ENCODE measurements at places on chromosomes 1 and 21.

DNA sequence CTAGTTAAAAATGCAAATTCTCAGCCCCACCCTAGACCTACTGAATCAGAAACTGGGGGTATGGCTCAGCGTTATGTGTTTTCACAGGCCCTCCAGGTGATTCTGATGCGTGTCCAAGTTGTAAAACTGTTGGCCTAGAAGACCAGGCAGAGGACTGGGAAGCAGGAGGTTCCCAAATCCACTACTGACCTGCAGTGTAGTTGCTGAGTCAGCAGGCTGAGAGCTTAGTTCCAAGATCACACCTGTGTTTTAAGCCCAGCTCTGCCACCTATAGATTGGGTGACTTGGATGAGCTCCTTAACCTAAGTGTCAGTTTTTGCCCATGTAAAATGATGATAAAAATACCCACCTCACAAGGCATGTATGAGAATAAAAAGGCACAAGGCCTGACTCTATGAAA is 4.1 kb downstream of the GRHL3 start:
- no peak for DNase-seq

GRCh38 chr1:70945251-70945650 is 102.4 kb downstream of the PTGER3 start:
- no peak for DNase-seq

DNA sequence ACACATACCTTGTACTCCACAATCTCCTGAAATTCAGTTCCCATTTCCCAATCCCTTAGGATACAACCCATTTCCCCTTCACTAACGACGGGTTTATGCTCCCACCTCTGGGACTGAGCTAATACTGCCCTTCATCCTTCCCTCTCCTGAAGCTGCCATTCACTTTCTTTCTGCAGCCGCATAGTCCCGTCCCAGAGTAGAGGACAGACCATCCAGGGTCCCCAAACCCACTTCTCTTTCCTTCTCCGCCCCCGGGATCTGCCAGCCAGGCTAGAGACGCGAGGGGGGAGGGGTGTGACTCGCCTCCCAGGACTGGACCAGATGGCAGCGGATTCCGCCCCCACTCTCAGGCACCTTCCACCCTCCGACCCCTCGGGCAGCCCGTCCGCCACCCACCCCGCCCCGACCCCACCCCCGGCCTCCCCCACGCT is 679 bp downstream of the ABL2 start:
- no peak for DNase-seq

DNA sequence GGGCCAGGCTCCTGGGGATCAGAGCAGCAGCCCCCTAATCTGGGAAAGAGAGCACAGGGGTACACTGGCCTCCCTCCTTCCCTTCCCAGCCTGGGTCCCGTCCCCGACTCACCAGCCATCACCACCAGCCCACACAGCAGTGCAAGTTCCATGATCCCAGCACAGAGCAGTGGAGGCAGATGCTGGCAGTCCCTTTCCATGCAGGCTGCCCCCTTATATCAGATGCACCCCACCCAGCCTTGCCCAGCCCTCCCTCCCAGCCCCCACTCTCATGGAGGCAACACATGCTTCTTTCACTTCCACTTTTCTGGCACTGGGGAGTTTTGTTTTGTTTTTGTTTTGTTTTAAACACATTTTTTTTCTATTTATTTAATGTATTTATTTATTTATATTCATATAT is at the start of gene PLA2G2D:
TSS of gene PLA2G2D (minus strand) at position 190 of the 400 bp plus-strand sequence. CDS start at position 152, 38 bp downstream.
- no peak for DNase-seq

DNA sequence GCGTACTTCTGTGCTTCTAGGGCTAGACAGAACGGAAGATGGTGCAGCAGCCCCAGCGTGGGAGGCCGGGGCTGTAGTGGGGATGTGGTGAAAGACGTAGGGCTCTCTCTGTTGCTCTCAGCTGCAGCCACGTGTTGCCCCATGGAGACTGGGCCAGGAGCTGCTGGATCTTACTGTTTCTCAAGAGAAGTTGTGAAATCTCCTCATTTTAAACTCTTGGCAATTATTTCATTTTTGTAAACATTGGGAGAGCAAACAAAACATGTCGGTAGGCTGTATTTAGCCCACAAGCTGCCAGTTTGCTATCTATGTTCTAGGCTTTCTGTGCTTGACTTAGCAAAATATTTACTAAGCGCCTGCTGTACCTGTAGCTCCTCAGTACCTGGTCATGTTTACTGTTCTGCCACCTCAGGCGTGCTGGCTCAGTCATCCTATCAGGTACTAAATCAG is 15.9 kb upstream of the ELOA start:
- DNase-seq: no peak

DNA sequence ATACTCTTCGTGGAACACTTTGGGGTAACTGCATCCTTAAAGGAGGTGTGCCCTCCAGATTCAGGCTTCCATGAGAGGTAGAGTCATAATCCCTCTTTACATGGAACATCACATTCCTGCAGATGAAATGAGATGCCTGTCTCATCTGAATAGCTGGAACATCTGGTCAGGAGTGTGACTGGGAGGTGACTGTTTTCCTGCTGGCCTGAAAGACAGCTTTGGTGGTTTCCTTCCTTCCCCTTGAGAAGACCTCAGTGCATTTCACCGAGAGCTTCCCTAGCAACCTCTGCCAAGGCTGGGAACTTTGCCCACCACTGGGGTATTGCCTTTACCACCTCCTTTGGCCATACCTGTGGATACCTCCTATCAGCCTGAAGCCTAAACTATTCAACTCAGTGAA is 46.7 kb upstream of the GUCA2A start:
- no peak for DNase-seq

- DNase-seq: no peak
These were observed 281.5 kb upstream of the VAMP3 start for GRCh38 chr1:7489586-7489985.

GRCh38 chr1:71640116-71640515 is 559.3 kb upstream of the ZRANB2 start:
- DNase-seq: no peak

GRCh38 chr1:83978056-83978455 is 20.9 kb downstream of the TTLL7 start:
- no peak for DNase-seq

DNA sequence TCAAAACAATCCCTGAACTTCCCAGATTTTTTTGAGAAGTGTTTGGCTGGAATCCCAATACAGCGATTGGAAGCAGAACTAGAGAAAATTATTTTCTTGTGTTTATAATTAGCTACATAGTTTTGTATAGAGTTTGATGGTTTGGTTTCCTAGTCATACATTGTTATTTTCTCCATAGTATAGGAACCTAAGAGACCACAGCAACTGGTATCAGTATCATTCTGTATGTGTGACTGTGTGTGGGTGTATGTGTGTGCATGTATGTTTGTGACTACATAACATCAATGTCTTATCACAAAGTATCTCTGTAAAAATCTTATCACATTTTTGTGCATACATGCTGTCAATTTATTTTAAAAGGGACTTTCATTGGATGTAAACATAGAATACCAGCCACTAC is 780.5 kb downstream of the MRPL39 start:
- no peak for DNase-seq

DNA sequence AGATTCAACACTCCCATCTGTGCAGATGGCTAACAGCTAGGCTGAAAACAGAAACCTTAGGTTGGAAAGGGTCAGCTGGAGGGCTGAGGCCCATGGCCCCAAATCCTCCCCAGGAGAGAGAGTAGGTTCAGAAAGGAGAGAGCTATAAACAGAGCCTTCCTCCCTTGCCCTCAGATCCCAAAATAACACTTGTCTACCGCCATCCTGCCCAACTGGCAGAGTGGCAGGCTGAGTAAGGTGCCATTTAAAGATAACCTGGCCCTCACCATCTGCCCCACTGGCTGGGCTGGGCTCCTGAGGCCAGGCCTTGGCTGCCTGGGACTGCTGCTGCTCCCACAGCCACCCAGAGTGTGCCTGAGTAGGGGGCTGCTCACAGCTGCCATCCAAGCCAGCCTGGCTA is 4.3 kb upstream of the SHISA4 start:
- no peak for DNase-seq

DNA sequence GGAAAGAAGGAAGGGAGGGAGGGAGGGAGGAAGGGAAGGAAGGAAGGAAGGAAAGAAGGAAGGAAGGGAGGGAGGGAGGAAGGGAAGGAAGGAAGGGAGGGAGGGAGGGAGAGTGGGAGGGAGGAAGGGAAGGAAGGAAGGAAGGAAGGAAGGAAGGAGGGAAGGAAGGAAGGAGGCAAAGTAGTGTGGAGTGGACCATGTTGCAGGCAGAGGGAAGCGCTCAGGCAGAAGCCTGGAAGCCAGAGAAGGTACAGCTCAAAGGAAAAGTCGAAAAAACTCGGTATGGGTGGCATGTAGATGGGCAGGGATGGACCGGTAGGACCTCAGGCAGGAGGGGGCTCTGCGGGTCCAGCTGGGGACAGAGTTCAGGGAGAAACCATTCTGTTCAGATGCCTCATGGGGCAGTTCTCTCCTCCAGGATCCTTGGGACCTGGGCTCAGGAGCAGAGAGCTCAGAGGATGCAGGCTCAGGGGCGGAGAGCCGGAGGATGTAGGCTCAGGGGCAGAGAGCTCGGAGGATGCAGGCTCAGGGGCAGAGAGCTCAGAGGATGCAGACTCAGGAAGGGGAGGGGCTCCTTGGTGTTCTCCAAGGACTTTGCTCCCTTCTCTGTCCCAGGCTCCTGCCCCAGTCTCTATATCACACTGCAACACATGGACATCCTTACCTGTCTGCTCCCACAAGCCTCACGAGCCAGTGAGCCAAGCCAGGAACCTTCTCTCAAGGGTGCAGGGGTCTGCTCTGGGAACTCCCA is 13.6 kb upstream of the PADI3 start:
- no peak for DNase-seq
